ENCODE measurements at places on chromosomes 5 and 9.

- no peak for DNase-seq
Observed at GRCh38 chr5:171610686-171611085, 174.9 kb upstream of the SMIM23 start.

DNA sequence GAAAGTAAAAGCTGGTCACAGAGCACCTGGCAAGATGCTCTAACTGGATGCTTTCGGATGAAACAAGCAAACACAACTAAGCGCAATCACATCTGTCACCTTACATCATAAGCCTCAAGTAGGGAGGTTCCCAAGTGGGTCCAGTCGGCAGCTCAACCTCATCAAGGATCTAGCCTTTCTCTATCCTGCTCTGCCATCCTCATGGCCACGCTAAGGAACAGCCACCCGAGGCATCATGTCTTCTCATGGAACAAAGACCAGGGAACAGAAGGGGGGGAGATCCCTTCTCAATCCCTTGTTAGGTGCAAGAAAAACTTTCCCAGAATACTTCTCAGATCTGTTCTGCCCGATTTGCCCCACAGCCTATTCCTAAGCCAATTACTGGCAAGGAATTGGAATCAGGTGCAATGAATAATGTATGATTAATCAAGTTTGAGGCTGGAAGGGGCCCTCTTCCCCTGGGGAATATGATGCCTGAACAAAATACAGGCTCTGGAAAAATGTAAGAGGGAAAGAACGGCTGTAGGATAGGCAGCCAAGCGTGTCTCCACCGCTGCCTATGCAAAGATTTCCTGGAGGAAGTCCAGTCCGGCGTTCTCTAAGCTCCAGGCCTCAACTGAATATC lies 1.3 kb upstream of the HABP4 start:
- no peak for DNase-seq

GRCh38 chr5:153831973-153832372 lies 206.7 kb downstream of the FAM114A2 start:
- peak; percentile 21 for DNase-seq

- no peak for DNase-seq
Observed at GRCh38 chr5:103092676-103093075, 27.3 kb downstream of the GIN1 start.

DNA sequence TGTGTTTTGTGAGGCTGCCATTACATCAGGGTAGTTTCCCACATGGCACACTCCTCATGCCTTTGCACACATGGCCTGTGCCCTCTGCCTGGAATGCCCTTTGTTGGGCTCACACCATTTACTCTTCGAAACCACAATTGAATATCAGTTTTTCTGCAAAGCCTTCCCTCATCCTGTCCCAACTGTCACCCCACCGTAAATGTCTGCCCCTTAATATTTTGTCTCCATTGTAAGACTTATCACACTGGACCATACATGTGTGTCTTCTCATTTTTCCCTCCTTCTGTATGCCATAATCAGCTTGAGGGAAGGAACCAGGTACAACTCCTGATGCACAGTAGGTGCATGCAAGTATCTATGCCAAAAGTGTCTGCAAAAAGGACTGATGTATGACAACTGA lies 62.7 kb upstream of the TMEM252 start:
- no peak for DNase-seq

GRCh38 chr9:126819482-126819881 lies 14.6 kb downstream of the ZBTB43 start:
- no peak for DNase-seq

DNA sequence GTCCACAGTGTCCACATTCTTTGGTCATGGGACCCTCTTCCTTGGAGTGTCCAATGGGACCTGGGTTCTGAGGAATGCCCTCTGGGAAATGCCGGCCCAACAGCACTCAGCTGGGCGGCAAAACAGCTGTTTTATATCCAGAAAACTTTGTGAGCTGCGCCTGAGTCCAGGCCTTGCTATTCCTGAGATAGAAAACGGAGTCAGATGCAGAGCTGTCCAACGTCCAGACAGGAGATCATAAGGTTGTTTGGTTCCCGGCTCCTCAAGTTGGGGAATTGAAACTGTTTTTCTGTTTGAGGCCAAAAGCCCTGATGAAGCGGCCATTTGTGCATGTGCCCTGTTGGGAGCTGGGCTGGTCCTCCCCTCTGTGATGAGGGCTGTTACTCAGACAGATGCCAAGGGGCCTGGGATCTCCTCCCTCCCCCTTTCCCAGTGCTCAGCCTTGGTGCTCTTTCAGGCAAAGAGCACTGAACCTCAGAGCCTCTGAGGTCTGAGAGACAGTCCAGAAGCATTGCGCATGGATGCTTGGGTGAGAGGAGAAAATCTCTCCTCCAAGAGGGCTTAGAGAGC lies 66.6 kb upstream of the GARNL3 start:
- DNase-seq, result no peak

DNA sequence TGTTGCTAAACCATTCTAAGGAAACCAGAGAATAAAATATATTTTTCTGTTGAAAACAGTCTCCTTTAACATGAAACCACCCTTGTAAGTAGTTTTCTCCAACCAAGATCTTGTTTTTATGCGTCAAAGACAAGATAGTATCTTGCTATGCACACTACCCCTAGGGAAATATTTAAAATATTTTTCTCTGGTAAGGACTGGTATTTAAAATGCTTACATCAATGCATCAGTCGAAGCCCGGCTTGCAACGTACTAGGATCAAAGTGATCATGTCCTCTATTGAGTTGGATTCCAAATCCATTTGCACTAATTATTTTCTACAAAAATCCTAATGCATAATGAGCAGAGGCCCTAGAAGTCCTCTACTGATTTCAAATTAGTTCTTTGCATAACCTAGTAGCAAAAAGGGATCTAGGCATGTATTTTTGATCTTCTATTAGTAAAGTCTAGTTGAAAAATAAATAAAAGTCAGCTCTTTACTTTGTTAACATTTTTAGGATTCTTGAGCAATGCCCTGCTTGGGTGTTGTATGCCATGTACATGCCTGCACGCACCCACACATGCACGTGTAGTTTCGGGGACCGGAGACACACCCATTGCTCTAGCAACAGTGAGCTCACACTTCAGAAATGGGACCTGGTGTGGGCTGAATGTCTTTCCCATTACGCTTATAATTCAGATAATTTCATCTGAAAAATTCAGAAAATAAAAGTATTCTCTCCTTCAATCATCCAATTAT lies 165.0 kb upstream of the GPR151 start:
- DNase-seq, result no peak

DNA sequence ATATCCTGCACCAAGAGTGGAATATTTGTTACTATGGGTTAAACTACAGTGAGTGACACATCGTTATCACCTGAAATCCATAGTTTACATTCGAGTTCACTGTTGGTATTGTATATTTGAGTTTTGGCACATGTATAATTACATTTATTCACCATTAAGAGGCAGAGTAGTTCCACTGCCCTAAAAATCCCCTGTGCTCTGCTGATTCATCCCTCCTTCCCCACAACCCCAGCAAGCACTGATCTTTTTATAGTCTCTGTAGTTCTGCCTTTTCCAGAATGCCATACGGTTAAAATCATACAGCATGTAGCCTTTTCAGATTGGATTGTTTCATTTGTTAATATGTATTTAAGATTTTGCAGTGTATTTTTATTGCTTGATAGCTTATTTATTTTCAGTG lies 495.2 kb downstream of the DIRAS2 start:
- DNase-seq, result no peak

DNA sequence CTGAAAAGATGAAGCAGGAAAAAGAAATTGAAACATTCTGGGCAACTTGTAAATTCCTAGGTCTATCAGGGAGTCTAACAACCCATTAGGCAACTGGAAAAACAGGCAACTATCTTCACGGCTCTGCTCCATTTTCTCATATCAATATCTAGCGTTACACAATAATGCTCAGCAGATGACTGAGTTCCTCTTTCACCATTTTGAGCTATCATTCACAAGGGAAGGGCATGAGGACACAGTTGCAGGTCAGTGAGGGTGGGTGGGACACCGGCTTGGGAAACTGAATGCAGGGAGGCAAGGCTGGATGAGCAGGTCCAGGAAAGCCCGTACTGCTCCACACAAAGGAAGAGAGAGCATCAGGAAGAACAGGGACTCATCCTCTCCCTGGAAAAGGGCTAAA lies 67.0 kb downstream of the FRMD3 start:
- no peak for DNase-seq

GRCh38 chr9:97431549-97432143 lies 19.8 kb downstream of the TDRD7 start:
- no peak for DNase-seq

- DNase-seq, result no peak
Observed at GRCh38 chr5:178561746-178562264, 28.4 kb downstream of the COL23A1 start.

DNA sequence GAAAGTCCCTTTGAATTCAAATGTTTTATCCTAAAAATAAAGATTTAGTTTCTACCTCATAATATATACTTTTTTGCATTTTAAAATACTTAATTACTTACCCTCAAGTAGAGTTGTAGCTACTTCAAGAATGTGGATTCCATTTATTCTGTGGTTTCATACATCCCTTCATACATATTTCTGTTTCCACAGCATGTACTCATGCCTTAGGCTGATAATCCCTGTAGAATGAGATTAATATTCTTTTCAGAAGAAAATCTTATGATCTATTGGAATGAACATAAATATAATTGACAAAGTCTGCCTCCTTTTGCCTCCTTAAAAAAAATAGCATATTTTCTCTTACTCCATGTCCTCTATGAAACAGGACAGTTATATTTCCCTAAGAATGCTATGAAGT lies 465.7 kb downstream of the DTWD2 start:
- no peak for DNase-seq

DNA sequence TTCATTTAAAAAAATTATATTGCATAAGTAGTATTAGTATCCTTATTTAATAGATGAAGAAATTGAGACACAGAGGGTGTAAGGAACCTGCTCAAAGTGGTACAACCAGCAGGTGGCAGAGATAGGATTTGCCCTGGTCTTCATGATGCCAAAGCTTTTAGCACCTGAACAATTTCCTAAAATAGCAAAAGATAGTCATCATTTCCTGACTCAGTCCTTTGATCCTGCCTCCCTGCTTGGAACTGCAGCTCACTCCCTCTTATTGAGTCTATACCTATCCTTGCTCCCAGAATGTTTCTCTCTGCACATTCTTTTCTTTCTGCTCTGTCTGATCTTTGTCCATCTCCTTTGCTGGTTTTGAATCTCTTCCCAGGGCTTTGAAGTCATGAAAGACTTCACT lies 155.8 kb downstream of the FRMD3 start:
- no peak for DNase-seq

- DNase-seq, result no peak
Observed at GRCh38 chr5:38547257-38547656, 9.2 kb downstream of the LIFR start.

DNA sequence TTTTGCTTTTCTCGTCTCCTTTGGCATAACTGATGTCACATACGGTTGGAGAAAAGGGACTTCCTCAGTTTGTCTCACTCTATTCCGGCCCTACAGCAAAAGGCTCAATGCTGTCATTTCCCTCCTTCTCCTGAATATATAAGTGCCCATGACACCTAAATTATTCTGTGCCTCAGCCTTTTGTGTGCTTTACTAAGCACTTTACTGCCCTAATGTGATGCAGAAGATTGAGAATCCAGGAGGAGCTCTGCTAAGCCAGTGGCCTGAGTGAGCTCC lies 7.6 kb downstream of the CD180 start:
- DNase-seq, result no peak

- peak; percentile 42 for DNase-seq
Observed at GRCh38 chr9:83959061-83959460, 21.0 kb downstream of the HNRNPK start.

DNA sequence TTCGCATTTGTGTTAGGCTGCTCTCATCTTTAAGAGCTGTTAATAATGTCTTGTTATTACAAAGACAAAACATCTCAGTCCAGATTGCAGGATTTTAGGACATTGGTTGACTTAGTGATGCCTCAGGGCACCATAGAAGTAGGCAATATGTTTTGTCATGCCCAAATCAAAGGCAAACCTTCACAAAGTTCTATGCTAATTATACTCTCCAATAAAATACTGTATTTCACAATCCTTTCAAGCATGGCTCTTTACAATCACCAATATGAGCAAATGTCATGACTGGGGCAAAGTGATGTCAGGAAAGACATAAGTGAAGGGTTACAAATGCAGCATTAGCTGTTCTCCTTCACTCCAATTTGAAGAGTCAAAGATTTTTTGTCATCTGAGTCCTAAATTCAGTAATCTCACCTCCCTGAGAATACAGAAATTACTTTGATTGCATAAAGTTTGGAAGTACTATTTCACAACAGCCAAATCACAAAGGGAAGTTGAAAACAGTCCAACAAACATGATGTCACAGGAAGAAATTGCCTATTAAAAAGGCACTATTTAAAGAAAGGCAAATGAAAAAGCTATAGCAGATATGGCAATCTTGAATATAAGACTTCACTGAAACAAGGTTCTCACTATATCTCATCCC lies 303.2 kb downstream of the PRR16 start:
- DNase-seq, result peak; percentile 3

DNA sequence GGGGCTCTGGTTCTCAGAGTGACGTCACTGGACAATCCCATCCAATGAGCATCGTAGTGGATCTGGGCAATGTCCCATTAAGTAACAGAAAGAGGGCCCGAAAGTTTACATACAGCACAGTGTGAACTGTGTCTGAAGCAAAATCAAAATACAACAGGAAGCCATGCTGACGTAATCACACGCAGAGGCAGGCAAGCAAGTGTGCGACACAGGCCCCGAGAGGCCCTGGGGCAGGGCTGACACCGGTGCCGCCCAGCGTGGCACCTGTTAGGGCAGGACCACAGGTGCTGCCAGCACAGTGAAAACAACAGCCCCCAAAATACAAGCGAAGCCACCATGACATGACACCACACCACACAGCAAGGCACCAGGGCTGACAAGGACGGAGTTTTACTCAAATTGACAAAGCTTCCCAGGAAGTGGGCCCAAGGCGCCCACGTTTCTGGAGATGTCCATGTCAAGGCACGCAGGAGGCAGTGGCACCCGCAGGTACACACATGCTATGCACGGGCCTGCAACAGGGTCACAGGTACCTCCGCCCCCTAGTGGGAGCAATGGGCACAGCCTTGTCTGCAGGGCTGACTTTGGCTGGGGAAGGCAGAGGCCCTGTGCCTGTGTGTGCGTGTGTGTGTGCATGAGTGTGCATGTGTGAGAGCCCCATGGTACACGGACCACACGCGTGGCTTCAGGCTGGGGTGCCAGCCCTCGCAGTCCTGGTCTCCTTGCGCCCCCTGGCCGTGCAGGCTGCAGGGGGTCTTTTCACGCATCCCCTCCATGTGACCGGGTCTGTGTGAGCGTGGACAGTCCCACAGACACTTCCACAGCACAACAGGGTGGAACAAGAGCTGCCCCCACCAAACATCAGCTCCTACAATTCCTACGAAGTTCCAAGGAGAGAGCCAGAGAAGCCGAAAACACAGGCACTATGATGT lies 19.6 kb downstream of the QSOX2 start:
- DNase-seq, result peak; percentile 70

DNA sequence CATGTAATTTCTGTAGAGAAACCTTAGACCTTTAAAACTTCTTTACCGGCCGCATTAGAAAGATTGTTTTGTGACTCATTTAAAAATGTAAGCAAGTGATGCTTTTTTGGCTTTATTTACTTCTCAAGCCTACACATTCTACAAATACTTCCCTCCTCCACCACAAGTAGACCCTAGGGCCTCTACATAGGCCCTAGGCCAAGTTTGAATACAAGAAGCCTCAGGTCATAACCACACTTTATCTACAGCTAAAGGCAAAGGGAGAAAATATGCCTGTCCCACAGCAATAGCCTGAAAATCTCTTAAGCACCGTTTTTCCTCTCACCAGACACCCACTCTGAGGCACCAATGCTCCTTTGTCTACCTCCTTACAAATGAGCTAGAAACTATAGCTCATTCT lies 53.9 kb downstream of the CSNK1A1 start:
- peak; percentile 81 for DNase-seq

- no peak for DNase-seq
Observed at GRCh38 chr9:130378875-130379648, 65.7 kb upstream of the ASS1 start.

All from AG08395 (cell line).